ENCODE measurements at places on chromosomes 2 and 18. TPM values are rescaled to one million over a fixed set of nuclear protein-coding genes. Genes with fewer than 3 reads are reported as not detected.

Gene KIF5C
- total RNA-seq, result not detected

Gene GAL3ST2
- 0.25 TPM for total RNA-seq

Gene SCN1A
- total RNA-seq, result 0.09 TPM

Gene NOSTRIN
- 0.81 TPM for total RNA-seq

Data from fibroblast of the aortic adventitia (primary cell).